ENCODE measurements at places on chromosomes 7 and 10. TPM values are rescaled to one million over a fixed set of nuclear protein-coding genes. Genes with fewer than 3 reads are reported as not detected.

The POLR2J2 gene
- 2.5 TPM for total RNA-seq

The NKX2-3 gene
- not detected for total RNA-seq

The JCAD gene
- total RNA-seq: 2.0 TPM

The SERPINE1 gene
- 260 TPM for total RNA-seq

The HABP2 gene
- not detected for total RNA-seq

All from smooth muscle cell of trachea (primary cell).